ENCODE measurements at places on chromosomes 3 and 15.

DNA sequence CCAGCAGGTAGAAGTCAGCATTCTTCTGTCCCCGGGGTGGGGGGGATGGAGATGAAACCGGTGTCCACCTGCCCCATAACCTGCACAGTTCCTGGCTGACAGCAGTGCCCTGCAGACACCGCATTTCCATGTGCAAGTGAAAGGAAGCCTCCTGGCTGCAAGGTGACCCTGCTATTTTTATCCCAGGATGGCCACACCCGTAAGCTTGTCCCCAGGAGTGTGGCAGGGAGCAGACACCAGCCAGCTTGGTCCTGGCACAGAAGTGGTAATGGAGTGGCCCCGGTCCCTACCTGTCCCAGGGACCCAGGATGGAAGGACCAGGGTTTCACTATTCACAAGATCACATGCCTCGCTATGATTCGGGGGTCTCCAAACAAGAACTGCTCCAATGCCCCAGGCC lies 85.3 kb upstream of the RPL32 start:
- no peak for DNase-seq

DNA sequence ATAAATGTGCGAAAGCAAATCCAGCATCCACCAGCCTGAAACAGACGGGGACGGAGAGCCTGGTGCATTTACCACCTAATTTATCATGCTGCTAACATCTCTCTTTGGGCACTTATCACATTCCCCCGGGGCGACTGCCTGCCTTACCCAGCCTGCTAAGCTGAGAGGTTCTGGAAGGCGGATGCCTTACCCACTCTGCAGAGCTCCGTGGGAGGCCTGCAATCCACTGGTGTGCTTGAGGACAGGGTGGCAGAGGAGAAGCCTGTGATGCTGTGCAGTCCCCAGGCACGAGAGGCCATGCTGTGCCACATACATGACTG lies 25.5 kb downstream of the MGLL start:
- DNase-seq: no peak

DNA sequence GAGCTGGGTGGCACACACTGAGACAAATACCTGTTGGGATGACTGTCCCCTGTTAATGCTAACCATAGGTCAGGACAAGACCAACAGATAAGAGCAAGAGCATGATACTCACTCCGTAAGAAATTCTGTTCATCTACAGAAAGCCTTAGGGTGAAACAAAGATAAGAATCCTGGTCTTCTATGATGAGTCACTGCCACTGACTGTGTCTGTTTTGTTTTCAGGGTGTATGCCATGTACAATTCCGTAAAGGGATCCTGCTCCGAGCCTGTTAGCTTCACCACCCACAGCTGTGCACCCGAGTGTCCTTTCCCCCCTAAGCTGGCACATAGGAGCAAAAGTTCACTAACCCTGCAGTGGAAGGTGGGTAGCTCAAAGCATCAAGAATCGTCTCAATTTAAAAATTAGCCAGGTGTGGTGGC lies 141.1 kb downstream of the GHSR start:
- no peak for DNase-seq

- DNase-seq: no peak
Measured at GRCh38 chr3:7607676-7608075, 746.8 kb downstream of the GRM7 start.

GRCh38 chr3:49313896-49314688 lies 25.8 kb downstream of the USP4 start:
- DNase-seq: no peak

GRCh38 chr3:3087279-3087678 lies 22.9 kb downstream of the IL5RA start:
- no peak for DNase-seq

DNA sequence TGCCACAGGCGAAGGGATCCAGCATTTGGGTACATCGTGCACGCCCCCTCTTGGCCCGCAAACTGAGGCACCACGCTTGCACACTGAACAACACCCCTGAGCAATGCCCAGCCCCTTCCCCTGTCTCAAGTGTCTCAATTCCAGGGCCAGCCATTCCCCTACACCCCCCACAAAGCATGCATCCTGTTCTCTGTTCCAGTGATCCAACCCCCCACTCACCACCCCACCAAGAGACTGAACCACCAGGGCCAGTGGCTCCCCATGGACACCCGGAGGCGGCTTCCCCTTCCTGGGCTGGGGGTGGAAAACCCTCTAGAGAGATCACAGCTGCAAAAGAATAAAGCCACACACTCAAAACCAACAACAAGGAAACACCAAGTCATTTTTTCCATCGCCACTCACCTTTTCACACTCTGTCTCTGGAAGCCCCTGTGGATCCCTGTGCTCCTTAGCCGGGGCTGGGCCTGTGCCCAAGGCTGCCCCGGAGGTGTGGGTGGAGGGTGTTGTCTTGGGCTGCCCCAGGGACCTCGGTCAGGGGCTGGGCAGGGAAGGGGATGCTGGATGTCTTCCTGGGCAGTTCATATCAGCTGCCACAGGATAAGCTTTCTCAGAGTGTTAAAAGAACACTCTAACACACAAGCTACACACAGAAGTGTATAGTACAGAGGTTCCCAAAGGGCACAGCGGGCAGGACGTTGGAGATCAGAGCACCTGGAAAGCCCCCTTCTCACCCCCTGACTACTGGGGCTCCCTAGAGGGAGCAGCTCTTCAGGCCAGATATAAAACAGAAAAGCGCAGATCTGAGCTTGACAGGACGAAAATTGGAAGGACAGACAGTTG lies 92.5 kb downstream of the CHSY1 start:
- DNase-seq: no peak

- DNase-seq: no peak
Measured at GRCh38 chr15:37090543-37091175, 9.7 kb downstream of the MEIS2 start.

- no peak for DNase-seq
Measured at GRCh38 chr3:171871392-171872274, 28.5 kb downstream of the TMEM212 start.

GRCh38 chr3:126100634-126101301 lies 16.8 kb upstream of the SLC41A3 start:
- no peak for DNase-seq

DNA sequence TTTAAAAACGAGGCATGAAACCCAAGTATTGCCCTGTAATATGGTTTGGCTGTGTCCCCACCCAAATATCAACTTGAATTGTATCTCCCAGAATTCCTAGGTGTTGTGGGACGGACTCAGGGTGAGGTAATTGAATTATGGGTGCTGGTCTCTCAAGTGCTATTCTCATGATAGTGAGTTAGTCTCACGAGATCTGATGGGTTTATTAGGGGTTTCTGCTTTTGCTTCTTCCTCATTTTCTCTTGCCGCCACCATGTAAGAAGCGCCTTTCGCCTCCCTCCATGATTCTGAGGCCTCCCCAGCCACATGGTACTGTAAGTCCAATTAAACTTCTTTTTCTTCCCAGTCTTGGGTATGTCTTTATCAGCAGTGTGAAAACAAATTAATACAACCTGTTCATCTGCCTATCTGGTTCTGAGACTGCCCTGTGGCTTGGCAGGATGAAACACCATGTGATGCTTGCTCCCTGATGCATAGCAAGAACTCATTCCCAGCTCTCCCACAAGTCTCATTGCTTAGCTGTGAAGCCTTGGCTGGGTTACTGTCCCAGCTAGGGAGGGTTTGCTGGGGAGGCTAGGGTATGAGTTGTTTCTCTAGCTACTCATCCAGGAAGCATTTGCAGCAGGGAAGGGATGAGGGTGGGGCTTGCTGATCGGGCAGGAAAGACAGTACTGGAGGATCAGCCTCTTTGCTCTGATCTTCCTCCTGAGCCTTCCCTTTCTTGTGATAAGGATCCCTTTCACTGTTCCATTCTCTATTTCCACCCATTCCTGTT lies 3.7 kb upstream of the SQOR start:
- DNase-seq: no peak

DNA sequence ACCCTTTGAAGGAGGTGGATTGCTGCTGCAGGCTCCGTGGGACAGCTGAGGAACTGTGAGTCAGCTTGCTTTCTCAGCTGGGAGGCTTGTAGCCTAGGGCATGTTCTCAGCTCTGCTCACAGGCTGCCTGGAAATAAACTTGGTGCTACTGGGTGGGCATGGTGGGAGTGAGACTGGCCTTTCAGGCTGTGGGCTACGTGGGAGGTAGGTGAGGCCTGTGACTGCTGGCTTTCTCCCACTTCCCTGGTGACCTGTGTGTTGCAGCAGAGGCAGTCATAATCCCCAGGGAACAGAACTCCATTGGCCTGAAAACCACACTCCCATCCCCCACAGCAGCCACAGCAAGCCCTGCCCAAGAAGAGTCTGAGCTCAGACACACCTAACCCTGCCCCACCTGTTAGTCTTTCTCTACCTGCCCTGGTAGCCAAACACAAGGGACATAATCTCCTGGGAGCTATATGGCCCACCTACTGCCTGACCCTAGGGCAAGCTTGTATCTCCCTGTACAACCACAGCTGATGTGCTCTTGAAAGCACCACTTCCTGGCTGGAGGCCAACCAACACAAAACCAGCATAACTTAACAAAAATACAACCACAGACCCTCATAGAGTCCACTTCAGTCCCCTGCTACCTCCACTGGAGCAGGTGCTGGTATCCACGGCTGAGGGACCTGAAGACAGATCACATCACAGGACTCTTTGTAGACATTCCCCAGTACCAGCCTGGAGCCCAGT lies 236.5 kb downstream of the SQOR start:
- no peak for DNase-seq

- peak; percentile 39 for DNase-seq
Measured at GRCh38 chr3:135965506-135966270, at the start of gene PPP2R3A. Gene PPP2R3A, plus strand, starts transcription at chr3:135965728. Its CDS starts 35,771 bp downstream, at chr3:136001499.

GRCh38 chr3:168828536-168828935 lies 732.8 kb upstream of the GOLIM4 start:
- no peak for DNase-seq

GRCh38 chr15:34001536-34001935 lies 33.2 kb downstream of the CHRM5 start:
- DNase-seq: no peak

GRCh38 chr3:24545887-24546286 lies 51.2 kb upstream of the THRB start:
- DNase-seq: no peak

DNA sequence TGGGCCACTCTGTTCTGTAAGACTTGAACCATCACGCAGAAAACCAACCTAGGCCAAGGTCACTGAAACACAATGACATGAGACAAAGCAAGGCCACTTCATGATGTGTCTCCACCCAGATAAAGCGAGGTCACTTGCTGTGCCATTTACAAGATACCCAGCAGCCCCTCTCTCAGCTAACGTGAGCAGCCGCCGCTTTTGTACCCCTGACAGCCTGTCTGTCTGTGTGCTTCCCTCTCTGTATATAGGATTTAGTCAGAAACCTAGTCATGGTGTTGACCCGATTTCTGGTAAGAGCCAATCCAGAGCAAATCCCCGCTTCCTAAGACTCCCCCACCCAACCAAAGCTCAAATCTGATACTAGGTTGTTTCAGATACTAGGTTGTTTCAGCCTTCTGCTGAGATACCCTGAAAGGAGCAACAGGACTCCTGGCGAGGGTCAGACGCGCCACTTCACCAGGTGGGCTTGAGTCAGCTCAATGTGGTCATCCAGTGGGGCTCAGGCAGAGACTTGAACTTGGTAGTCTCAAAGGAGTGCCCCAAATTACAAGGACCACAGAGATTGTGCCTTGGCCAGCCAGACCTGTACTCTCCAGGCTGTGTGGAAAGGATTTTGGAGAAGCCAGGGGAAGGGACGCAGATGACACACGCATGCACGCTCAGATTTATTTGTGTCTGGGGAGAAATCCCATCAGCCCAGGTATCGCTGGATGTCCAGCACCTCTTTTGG lies 3.1 kb upstream of the ZXDC start:
- no peak for DNase-seq

DNA sequence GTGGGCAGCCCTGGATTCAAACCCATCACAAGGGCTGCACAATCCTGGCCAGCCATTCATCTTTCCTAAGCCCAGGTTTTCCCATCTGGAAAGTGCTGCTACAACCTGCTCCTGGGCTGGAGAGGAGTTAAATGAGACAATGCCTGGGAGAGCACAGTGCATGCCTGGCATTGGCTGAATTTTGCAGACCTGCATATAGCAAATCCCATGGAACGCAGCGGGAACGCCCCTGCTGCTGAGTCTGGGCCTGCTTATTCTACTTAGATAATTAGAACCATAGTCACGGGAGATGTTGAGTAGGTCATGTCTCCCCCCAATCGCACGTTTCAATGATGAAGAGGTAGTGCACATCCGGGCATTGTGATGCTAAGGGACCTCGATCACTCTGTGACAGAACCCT lies 46.6 kb downstream of the ABTB1 start:
- no peak for DNase-seq

GRCh38 chr3:64105816-64106215 lies 82.5 kb upstream of the PSMD6 start:
- DNase-seq: no peak

DNA sequence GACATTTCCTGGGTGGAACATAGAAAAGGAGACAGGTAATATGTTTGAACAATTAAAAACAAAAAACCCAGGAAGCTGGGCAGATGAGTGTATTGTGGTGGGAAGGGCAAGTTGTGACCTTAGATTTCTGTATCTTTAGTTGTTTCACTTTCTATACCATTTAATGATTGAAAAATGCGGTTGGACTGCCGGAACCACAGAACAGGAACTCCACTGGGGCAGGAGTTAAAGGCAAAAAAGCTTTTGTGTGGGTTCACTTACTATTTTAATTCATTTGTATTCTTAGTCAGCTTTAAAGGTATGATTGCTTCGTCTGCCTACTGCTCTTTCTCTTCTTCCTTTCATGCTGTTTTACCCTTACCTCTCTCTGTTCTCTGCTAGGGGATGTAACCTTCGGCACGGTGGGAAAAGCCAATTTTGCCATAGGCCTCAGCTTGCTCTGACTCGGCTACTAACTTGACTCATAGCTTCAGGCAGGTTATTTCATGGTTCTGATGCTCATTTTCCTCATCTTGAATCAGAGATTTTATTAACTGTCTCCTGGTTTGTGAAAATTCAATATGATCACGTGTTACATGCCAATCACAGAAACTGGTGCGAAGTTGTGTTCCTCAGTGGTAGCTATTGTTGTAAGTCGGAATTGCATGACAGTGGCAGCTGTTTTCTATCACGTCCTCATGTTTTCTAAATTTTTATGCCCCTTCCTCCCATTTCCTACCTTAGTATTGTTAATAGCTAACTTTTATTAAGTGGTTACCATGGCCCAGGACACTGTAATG lies 1.6 kb upstream of the MCTP2 start:
- peak; percentile 32 for DNase-seq

DNA sequence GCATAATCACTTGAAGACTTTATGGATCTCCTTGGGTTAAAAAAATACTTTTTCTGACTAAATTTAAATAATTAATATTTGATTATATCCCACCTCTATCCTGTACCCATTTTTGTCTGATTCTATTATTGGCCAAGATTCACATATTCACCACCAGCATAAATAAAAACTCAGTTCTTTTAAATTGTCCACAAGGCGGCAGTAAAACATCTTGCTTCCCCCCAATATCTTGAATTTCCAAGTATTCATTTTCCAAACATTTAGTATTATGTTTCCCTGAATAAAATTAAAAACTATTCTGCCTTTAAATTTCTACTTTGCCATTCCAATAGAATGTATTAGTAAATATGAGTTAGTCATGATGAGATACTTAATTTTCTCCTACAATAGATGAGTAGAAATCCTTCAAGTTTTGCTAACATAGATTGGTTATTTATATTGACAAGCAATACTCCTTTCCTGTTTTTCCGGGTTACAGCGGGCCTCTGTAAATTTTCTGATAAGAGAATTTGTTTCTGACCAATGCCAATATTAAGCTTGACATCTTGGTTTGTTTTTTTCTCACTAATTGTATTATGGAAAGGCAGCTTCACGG lies 218.7 kb upstream of the MDFIC2 start:
- DNase-seq: no peak

Measured in stimulated activated naive CD4-positive, alpha-beta T cell (primary cell).